ENCODE measurements at places on chromosomes 2 and 18.

- DNase-seq = no peak
Observed at GRCh38 chr2:159128191-159128590, 158.3 kb downstream of the WDSUB1 start.

DNA sequence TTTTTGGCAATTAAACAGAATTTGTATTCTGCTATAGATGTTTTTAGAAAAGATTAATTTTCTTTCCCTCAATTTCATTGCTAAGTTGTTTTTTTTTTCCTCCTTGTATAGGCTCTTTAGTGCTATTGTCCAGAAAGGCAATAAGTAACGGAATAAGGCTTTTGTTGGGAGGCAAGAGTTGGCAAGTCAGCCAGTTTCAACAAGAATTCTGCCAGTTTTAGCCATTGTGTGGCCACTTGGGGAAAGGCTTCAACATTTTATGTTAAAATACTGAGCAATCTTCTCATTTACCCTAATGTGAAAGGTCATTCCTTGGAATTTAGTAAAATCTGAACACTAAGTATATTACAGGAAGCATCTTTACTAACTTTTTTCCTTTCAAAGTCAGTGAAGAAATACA lies 9.6 kb downstream of the CALCRL start:
- DNase-seq = no peak

DNA sequence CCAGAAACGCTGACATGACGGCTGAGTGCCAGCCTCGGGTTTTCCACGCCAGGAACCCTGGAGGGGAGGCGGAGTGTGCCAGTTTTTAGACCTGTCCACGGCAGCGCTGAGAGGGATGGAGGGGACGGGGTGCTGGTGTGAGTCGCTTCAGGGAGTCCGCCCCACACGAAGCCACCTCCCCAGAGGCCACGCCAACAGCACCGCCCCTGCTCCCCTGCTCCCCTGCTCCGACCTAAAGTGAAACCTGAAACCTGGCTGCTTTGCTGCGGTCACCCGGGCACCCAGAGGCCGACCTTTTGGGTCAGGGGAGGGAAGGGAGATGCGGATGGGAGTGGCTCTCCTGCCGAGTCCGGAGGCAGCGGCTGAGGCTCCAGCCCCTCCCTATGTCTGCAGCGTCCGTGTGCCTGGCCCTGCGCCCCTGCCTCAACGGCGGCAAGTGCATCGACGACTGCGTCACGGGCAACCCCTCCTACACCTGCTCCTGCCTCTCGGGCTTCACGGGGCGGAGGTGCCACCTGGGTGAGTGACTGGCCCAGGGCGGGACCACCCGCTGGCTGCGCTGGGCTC lies 38.1 kb downstream of the SNED1 start:
- peak; percentile 58 for DNase-seq

- DNase-seq = peak; percentile 69
Observed at GRCh38 chr2:30235008-30235655, 3.8 kb downstream of the LBH start.

DNA sequence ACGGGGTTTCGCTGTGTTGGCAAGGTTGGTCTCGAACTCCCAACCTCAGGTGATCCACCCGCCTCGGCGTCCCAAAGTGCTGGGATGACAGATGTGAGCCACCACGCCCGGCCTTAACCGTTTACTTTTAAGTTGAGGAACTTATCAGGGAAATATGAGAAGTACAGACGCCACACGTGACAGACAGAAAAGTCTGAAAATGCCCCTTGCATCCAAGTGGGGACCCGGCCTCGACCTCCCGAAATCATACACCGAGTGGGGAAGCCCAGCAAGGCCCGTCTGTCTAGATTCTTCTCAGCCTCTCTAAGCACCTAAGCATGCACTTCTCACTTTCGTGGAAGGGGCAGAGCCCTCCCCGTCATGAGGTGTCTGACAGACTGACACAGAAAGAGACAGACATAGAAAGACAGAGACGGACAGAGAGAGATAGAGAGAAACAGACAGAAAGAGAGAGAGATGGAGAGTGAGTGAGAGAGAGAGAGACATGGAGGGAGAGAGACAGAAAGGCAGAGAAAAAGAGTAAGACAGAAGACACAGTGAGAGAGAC lies 107.3 kb upstream of the ANKRD30BL start:
- no peak for DNase-seq

DNA sequence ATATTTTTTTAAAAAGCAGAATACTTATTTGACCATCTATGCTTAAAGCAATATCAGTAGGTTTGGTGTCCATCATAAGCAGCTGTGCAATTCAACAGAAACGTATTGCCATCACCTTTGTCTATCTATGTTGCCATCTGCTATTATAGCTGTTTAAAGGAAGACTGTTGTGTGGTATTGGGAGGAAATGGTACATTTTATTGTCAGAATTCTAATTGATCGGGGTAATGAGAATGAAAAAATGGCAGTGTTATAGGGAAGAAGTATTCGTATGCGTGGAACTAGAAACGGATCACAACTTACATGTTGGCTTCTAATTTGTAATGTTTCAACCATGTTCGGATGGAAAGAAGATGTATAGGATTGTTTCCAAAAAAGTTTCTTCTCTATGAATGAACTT lies 90.3 kb upstream of the RANBP2 start:
- DNase-seq = no peak

- no peak for DNase-seq
Observed at GRCh38 chr18:40109252-40110049, 1845.6 kb upstream of the PIK3C3 start.

DNA sequence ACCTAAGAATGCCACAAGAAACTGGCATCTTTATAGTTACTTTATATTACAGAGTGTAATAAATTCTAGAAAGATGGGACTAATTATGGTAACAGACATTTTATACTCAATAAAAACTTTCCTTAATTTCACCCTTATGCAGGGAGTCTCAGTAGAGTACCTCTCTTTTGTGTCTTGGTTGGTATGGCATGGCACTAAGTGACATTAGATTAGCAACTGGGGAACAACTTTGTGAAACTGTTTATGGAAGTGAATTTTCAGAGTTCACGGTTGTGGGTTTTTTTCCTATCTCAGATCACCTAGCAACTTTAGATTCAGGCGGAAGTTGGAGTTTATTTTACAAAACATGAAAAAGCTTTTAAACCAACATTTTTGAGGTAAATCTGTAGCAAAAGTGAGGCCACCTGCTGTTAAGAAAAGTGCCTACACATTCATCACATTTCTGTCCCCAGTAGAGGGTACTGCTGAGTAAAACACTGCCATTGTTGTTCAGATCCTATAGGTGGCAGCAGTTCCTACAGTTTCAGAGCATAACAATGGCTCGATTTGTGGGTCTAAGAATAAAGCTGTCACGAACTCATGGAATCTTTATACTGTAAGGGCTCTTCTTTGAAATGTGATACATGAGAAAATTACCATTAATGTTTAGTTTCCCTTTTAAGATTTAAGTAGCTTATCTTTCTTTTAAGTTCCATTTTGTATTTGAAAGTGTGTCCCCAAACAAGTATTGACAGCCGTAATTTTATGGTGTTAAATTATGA lies 117.6 kb downstream of the CAMKMT start:
- peak; percentile 9 for DNase-seq

Data from stimulated activated naive CD8-positive, alpha-beta T cell treated with anti-CD3 and anti-CD28 coated beads, Interleukin-15, Interleukin-2, amounts not matched to agents 100 U/mL and 50 U/mL, for 24 hours (primary cell).